ENCODE measurements at places on chromosomes 3 and 15. TPM values are rescaled to one million over a fixed set of nuclear protein-coding genes. Genes with fewer than 3 reads are reported as not detected.

C3orf20 gene
- total RNA-seq = 0.10 TPM

SLC9C1 gene
- not detected for total RNA-seq

SLC15A2 gene
- 2.2 TPM for total RNA-seq

RAD51 gene
- 66.7 TPM for total RNA-seq

TGM5 gene
- not detected for total RNA-seq

CTXN2 gene
- total RNA-seq = not detected

MCF2L2 gene
- 3.6 TPM for total RNA-seq

KNG1 gene
- total RNA-seq = not detected

FOXL2 gene
- not detected for total RNA-seq

C3orf52 gene
- total RNA-seq = 9.2 TPM

SEC62 gene
- 61.0 TPM for total RNA-seq

LXN gene
- 11.5 TPM for total RNA-seq

NPAP1 gene
- total RNA-seq = not detected

BCL2A1 gene
- 14.8 TPM for total RNA-seq

C3orf70 gene
- not detected for total RNA-seq

CX3CR1 gene
- 1.5 TPM for total RNA-seq

ZNF501 gene
- total RNA-seq = 3.6 TPM

IMPG2 gene
- 0.50 TPM for total RNA-seq

SNURF gene
- total RNA-seq = 7.3 TPM

ARL6 gene
- 3.7 TPM for total RNA-seq

KLF15 gene
- not detected for total RNA-seq

HCN4 gene
- not detected for total RNA-seq

CYP11A1 gene
- not detected for total RNA-seq

PLSCR5 gene
- total RNA-seq = not detected

ABHD10 gene
- total RNA-seq = 36.9 TPM

NANOGP8 gene
- total RNA-seq = not detected

IL5RA gene
- not detected for total RNA-seq

SLC28A1 gene
- not detected for total RNA-seq

VWA5B2 gene
- total RNA-seq = not detected

RBP2 gene
- not detected for total RNA-seq

MEGF11 gene
- total RNA-seq = not detected

CCR2 gene
- 29.1 TPM for total RNA-seq

OCA2 gene
- not detected for total RNA-seq

MAP2K5 gene
- 25.9 TPM for total RNA-seq

FAM3D gene
- total RNA-seq = not detected

RTP3 gene
- not detected for total RNA-seq

SAMD7 gene
- total RNA-seq = not detected

NR2E3 gene
- not detected for total RNA-seq

LSAMP gene
- total RNA-seq = not detected

CELF6 gene
- total RNA-seq = 1.0 TPM

GOLGA6A gene
- not detected for total RNA-seq

AMIGO3 gene
- total RNA-seq = not detected

CASR gene
- total RNA-seq = not detected

C2CD4A gene
- total RNA-seq = not detected

MASP1 gene
- not detected for total RNA-seq

Measured in activated CD4-positive, alpha-beta T cell treated with anti-CD3 and anti-CD28 coated beads, Interleukin-2, amount 10 ng/mL, durations not matched to agents 7 days and 5 days (primary cell).